Endothelial cell (in vitro differentiated cells): ENCODE measurements at places on chromosomes 2 and 18. TPM values are rescaled to one million over a fixed set of nuclear protein-coding genes. Genes with fewer than 3 reads are reported as not detected.
A peak's percentile ranks its signal among the peaks of the same experiment; 100 is the strongest.

DNA sequence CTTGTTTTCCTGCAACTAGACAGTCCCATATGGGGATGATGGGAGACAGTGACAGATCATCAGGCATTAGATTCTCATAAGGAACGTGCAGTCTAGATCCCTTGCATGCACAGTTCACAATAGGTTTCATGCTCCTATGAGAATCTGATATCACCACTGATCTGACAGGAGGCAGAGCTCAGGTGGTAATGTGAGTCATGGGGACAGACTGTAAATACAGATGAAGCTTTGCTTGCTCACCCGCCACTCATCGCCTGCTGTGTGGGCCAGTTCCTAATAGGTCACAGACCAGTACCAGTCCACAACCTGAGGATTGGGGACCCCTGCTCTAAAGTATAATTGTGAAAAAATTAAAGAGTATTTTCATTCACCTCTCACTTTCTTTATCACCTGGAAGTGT lies 23.6 kb upstream of the RAB1A start:
- peaks cover 7% of the 10 kb centered on the region for H3K4me1 ChIP-seq
- peaks cover 2% of the 10 kb centered on the region for H3K27me3 ChIP-seq
- peaks cover 4% of the 10 kb centered on the region for H3K36me3 ChIP-seq
- DNase-seq: no peak

GRCh38 chr18:63306249-63306648 lies 13.3 kb downstream of the BCL2 start:
- no peak overlapping the region for H3K4me3 ChIP-seq
- H3K36me3 ChIP-seq: no peaks in the 10 kb centered on the region
- no peaks in the 10 kb centered on the region for H3K4me1 ChIP-seq

DNA sequence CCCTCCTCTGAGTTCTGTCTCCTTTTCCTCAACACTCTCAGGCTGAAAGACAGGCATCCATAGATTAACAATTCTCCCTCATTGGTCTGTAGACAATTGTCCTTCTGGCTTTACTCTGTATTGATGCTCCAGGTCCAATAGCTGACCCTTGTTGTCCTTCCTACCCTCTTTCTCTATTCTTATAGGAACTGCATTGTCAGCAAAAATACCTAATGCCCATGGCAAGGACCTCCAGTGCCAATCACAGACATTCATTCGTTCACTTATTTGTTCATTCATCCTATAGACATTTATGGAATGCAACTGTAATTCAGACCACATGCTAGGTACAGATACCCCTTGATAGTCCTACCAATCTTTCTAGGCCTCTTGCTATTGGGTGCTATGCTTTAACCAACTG lies 69.8 kb upstream of the DTNA start:
- no peak overlapping the region for H3K27ac ChIP-seq
- no peak for DNase-seq
- no peaks in the 10 kb centered on the region for H3K4me1 ChIP-seq
- no peak overlapping the region for H3K4me3 ChIP-seq
- no peaks in the 10 kb centered on the region for H3K36me3 ChIP-seq

DNA sequence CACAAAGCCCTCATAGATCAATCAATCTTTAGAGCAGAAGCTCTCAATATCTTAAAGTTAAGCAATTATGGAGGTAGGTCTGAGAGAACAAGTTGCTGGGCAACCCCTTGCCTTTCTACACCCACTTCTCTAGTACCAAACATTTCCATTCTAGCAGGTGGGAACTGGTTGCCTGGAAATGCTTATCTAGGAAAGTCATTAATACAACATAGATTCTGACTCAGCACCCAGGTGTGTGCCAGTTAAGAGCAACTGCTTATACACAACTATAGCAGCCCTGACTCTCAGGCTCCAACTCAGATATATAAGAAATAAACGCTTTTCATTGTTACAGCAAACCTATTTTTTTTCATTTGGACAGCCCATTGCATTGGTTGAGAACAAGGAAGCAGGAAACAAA lies 237.7 kb downstream of the IRS1 start:
- H3K27me3 ChIP-seq: no peaks in the 10 kb centered on the region
- no peak overlapping the region for H3K4me3 ChIP-seq
- H3K4me1 ChIP-seq: no peaks in the 10 kb centered on the region

The SP140 gene
- not detected for total RNA-seq

GRCh38 chr2:164745012-164745797 lies 96.4 kb downstream of the COBLL1 start:
- H3K36me3 ChIP-seq: no peaks in the 10 kb centered on the region
- no peak for DNase-seq
- H3K27me3 ChIP-seq: no peaks in the 10 kb centered on the region
- peaks cover 7% of the 10 kb centered on the region for H3K4me1 ChIP-seq
- H3K27ac ChIP-seq: no peak overlapping the region

DNA sequence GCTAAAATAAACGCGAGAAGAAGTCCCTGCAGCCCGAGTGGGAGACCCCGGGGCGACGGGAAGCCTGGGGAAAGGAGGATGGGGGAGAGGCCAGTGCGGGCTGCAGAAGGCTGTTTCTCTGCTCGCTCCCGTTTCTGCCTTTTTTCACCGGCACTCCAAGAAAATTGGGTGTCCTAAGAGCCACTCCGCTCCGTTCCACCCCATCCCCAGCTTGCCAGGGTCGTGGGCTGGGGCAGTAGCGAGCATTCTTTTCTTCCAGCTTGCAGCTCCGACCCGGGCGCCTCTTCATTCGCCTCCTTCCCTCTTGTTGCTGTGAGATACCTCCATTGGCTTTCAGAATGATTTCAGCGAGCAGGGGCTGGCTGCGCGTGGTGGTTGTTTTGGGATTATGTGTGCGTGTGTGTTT lies 1.1 kb downstream of the HOXD3 start:
- no peak overlapping the region for H3K27ac ChIP-seq
- H3K4me3 ChIP-seq: peak overlapping the region; percentile 79
- no peaks in the 10 kb centered on the region for H3K36me3 ChIP-seq
- H3K27me3 ChIP-seq: peaks cover 45% of the 10 kb centered on the region

- peak; percentile 15 for DNase-seq
- peaks cover 32% of the 10 kb centered on the region for H3K4me1 ChIP-seq
- no peaks in the 10 kb centered on the region for H3K36me3 ChIP-seq
- peak overlapping the region; percentile 86 for H3K4me3 ChIP-seq
These were observed 64.3 kb upstream of the PSMD14 start for GRCh38 chr2:161243905-161244304.

DNA sequence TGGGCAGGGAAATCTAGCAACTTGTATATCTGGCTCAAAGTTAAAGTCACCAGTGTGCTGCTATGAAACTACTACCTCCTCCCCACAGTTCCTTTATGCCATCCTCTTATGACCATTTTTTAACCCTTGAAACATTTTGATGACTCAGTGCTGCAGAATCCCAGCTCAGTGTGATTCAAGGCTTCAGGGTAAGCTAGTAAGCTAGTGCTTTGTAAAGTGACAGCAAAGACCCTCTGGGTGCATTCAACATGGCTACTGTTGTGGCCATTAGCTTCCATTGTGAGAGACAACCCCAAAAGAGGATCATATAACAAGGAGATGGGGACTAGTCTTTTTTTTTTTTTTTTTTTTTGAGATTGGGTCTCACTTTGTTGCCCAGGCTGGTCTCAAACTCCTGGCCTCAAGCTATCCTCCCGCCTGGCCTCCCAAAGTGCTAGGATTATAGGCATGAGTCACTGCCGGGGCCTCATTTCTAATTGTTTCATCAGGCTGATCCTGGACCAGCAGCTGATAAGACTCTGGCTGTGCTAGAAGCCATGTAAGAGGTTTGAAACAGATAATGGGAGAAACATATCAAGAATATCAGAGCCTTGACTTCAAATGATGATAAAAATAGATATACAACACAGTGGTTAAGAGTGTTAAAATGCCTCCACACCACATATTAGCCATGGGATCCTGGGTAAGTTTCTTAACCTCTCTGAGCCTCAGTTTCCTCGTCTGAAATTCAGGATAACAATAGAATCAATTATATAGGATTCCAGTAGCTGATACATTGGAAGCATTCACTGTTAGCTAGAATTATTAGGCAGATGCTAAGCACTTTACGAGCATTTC lies 65.7 kb upstream of the RTN4 start:
- peaks cover 2% of the 10 kb centered on the region for H3K27me3 ChIP-seq
- DNase-seq: no peak
- no peaks in the 10 kb centered on the region for H3K36me3 ChIP-seq
- H3K4me1 ChIP-seq: peaks cover 45% of the 10 kb centered on the region

DNA sequence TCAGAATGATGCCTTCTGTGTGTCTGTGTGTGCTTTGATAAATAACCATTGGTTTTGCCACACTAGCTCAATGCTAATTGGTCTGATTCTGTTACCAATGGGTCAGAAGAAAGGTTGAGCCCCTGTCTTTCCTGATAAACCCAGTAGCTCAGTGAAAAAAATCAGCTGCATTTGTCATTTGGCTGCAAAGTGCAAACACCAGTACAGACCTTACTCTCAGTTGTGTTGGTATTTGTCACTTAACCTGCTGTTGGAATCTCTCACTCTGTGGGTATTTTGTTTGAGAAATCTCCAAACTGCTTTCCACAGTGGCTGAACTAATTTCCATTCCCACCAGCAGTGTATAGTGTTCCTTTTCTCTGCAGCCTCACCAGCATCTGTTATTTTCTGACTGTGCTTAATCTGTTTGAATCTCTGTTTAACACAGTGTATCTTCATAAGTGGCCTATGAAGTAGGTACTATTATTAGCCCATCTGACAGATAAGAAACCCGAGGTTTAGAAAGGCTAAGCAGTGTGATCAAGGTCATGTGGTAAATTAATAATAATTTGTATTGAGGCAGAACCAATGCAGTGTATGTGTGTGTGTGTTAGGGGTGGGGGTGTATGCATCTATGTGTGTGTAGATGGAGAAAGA lies 26.7 kb downstream of the LIMS1 start:
- no peak overlapping the region for H3K4me3 ChIP-seq
- no peaks in the 10 kb centered on the region for H3K27me3 ChIP-seq
- peaks cover 3% of the 10 kb centered on the region for H3K36me3 ChIP-seq

DNA sequence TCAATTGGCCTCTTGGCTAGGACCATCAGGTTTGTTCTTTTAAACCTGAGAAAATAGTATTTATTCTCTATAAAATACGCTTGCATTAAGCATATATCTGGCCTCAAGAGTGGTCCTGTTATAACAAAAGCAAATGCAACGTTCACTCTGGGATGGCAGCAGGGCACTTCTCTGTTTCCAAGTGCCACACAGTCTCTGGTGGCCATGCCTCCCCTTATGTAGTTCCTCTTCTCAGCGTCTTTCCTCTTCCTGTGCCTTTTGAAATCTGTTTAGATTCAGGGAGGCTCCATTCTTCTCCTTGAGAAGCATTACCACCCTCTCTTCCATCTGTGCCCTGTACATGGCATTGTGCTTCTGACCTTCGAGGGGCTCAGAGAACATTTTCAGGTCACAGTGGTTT lies 51.9 kb downstream of the TSHZ1 start:
- peaks cover 15% of the 10 kb centered on the region for H3K4me1 ChIP-seq
- H3K27me3 ChIP-seq: peaks cover 2% of the 10 kb centered on the region
- no peak overlapping the region for H3K27ac ChIP-seq
- no peaks in the 10 kb centered on the region for H3K36me3 ChIP-seq

GRCh38 chr2:118723394-118723793 lies 124.1 kb downstream of the EN1 start:
- H3K27ac ChIP-seq: no peak overlapping the region
- H3K27me3 ChIP-seq: peaks cover 7% of the 10 kb centered on the region
- peaks cover 5% of the 10 kb centered on the region for H3K4me1 ChIP-seq
- no peak overlapping the region for H3K4me3 ChIP-seq
- no peak for DNase-seq

DNA sequence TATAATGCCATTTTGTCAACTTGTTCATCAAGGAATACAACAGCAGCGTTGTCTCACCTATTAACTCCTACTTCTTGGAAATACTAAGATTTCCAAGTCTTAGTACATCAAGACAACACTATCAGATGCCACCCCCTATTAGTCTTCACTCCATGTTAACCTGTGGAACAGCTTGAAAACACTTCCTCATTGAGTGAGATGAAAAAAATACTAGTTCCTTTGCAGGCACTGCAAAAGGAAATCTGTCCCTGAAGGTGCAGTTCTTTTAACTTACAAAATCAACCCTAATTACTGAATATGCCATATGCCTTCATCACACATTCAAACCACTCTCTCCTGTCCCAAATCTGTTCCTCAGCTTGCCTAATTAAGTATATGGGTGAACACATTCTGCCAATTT lies 4.0 kb downstream of the CWC22 start:
- H3K27ac ChIP-seq: no peak overlapping the region
- DNase-seq: no peak
- no peak overlapping the region for H3K4me3 ChIP-seq

- peak; percentile 91 for DNase-seq
- H3K27ac ChIP-seq: no peak overlapping the region
- peaks cover 12% of the 10 kb centered on the region for H3K4me1 ChIP-seq
- peaks cover 3% of the 10 kb centered on the region for H3K36me3 ChIP-seq
These were observed 779 bp downstream of the PTPRN start for GRCh38 chr2:219308142-219309101.
